ENCODE measurements at places on chromosomes 5 and 9. TPM values are rescaled to one million over a fixed set of nuclear protein-coding genes. Genes with fewer than 3 reads are reported as not detected.

GRCh38 chr5:172710676-172711075, 60.3 kb downstream of the DUSP1 start:
- DNase-seq, result no peak

The ERMP1 gene
- total RNA-seq, result 20.2 TPM

The IL6ST gene
- 10.3 TPM for total RNA-seq

- DNase-seq, result no peak
Measured at GRCh38 chr5:150404121-150404520, 8.6 kb downstream of the CD74 start.

The DIPK1B gene
- total RNA-seq, result 38.2 TPM

GRCh38 chr5:134110382-134110781, 4.1 kb upstream of the TCF7 start:
- no peak for DNase-seq

The OTP gene
- total RNA-seq, result not detected

DNA sequence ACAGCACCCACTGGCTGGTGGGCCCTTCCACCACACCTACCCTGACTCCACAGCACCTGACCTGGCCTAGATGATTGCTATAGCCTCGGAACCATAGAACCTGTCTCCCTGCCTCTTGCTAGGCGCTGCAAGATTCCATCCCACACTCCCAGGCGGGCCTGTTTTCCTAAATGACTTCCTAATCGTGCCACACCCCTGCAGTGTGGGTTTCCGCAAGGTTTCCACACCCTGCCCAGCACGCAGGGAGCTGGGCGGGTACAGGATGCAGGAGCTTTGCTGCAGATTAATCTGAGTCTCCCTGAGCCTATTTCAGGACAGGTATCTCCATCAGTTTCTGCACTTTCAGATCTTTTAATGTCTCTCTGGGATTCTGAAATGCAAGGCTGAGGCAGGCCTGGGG, 62.9 kb downstream of the SHB start:
- no peak for DNase-seq

- DNase-seq, result no peak
Measured at GRCh38 chr5:122576256-122577016, 198.4 kb upstream of the SNX2 start.

The FOXE1 gene
- not detected for total RNA-seq

The SLC1A3 gene
- 18.6 TPM for total RNA-seq

- DNase-seq, result peak; percentile 80
Measured at GRCh38 chr5:179550511-179551342, at the start of gene RUFY1. Gene RUFY1 (plus strand): TSS chr5:179550554. CDS start chr5:179550570, 16 bp downstream.

GRCh38 chr5:109865637-109866036, 175.9 kb downstream of the MAN2A1 start:
- no peak for DNase-seq

The PCDHA9 gene
- 0.46 TPM for total RNA-seq

The PCDH1 gene
- total RNA-seq, result 131 TPM

DNA sequence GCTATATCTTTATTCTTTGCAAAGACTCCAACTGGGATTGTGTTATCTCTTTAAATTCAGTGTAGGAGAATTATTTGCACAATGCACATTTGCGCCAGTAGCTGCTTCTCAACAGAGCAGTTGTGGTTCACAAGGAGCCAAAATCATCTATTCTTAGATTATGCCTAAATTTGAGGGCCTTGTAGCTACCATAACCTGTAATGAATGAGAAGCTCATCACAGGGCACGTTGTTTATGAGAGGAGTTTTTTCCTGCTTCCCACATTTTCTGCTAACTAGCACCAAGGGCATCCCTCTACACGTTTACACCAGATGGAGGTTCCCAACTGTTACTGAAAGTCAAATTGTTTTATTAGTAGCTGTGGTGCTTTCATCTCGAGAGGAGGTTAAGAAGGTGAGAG, 322.4 kb downstream of the TMEM161B start:
- no peak for DNase-seq

DNA sequence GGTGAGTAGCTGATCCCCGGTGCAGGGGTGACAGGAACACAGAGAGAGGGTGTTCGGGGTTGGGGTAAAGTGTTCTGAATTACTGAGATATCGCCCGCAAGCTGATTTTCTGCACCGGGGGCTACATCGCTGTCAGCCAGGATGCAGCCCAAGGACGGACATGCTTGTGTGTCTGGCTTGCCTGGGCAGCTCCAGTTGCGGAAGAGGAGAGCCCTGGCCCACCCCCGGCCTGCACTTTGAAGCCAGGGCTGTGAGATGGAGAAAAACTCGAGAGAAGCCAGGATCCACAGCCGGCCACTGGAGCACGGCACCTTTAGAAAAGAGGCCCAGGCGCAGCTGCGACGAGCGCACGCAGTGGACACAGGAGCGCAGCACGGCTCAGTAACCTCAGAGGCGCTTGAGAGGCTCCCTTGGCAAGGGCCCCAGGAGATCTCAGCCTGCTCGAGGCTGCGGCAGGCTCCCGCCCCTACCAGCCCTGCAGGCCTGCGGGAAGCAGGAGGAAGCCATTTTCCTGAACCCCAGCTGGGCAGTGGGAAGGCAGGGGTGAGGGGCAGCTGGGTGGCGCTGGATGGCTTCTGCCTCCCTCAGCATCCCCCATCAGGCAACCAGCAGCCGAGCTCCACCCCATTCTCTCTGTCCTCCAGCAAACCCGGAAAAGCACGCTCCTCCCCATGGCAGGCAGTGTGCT, 59.2 kb downstream of the C9orf50 start:
- DNase-seq, result no peak

DNA sequence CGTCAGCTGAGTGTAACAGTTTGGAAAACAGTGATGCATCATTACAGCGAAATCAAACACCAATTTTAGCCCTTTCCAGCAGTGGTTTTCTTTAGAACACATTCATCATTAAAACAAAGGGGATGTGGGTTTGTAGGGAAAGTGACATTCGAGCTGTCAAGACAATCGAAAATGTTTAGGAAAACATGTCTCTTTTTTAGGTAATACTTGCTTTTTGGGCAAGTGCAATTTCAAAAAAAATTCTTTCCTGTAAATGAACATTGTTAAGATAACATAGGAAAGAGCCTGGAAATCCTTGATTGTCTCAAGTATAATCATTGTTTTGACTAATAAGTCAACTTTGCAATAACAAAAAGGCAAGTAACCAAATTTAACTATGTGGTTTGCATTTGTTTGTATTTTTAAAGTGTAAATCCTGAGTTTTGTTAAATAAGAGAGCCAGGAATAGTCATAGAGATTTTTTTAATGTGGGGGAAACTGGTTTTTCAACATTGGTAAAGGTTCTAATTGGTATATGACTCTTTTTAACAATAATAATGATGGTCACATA, 182.5 kb downstream of the TTLL11 start:
- no peak for DNase-seq

- DNase-seq, result no peak
Measured at GRCh38 chr5:6772886-6773285, 59.7 kb downstream of the TENT4A start.

- DNase-seq, result no peak
Measured at GRCh38 chr9:111805262-111805661, 10.5 kb upstream of the SHOC1 start.

GRCh38 chr9:98516205-98516896, 192.4 kb downstream of the GABBR2 start:
- DNase-seq, result no peak

Data from H9 (cell line).